ENCODE measurements at places on chromosomes 4 and X.

DNA sequence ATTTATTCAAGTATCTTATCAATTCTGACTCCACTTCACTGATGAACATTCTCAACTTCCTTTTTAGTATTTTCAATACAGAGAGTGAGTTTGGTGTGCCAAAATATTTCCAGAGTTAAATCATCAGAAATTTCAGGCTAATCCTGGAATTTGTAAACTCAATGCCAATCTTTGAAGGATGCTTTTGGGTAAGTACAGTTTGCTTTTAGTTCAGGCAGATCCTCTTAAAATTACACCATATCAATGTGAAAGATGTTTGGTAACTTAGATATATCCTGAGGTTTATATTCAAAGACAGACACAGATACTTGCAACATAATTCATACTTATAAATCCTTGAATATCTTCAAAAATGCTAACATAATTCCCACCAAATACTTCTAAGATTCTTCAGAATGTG lies 76.0 kb upstream of the FAM47B start:
- DNase-seq, result no peak

GRCh38 chr4:1777822-1778641 lies 15.1 kb upstream of the FGFR3 start:
- DNase-seq, result no peak

DNA sequence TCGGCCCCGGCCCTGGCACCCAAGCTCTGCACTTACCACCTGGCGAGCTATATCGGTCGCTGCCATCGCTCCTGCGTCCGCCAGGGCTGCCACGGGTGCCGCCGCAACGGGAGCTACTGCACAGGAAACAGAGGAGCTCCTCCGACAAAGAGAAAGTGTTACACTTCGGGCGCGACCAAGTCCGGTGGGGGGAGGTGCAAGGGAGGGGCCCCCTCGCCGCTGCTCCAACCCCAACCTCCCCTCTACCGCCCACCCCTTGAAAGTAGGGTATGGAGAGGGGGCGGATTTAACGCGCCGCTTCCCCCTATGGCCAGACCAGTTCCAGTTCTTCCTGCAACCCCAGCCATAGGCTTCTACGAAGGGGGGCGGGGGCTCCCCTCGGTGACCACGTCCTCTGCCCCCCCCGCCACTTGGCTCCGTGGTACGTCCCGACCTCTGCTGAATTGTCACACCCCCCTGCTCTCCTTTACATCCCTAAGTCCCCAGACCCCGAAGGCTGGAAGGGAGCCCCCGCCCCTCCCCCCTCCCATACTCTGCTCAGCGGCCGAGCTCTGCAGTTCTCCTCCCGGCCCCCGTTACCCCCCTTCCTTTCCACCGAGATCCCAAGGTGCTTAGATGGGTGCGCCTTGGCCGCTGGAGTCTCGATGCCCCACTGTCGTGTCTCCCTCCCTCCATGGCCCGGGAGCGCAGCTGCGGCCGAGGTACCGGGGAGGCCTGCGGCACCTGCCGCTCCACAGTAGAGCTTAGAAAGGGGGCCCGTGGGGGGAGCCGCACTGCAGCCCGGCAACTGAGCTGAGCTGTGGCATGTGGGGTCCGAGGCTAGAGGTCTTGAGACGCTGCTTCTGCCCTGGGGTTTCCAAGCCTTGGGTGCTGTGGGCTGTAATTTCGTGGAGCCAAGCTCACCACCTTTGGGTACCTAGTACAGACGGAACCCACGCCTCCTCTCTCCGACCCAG lies at the start of gene SEPTIN6:
Gene SEPTIN6, minus strand, starts transcription at position 129 of the 956 bp plus-strand sequence. Its CDS starts 63 bp downstream, at position 66.
- peak; percentile 70 for DNase-seq

DNA sequence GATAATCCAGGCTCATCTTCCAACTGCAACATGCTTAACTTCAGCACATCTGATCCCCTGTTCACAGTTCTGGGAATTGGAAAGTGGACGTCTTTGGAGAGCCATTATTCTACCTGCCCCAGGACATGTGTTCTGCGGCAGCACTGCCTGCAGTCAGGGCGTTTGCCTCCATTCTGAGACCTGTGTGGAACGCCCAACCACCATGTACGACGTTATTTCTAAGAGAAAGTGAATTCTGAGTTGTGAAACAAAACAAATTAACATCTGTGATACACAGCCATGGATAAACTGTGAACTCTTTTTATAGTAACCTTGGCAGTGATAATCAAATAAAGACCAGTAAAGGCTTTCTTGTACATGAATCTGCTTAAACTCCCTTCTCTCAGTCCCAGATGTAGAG lies 195.8 kb downstream of the AASDH start:
- no peak for DNase-seq

DNA sequence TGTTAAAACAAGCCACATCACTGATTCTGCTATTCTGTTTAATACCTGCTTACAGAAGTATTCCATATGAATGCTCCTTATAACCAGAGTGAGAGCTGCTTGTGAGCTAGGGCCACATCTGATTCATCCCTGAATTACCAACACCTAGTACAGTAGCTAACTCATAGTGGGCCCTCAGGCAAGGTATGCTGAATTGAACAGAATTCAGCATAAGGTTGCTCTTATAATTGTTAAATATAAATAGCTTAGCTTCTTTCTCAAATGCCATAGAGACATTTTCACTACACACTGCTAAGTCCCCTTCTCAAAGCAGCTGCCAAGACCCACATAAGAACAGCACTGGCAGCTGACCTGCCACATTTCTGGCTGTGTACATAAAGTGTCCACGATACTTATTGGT lies 27.0 kb upstream of the MCF2 start:
- DNase-seq, result no peak

GRCh38 chr4:2331519-2332200 lies 69.8 kb upstream of the MXD4 start:
- no peak for DNase-seq

- DNase-seq, result no peak
Measured at GRCh38 chr4:181959121-181959520, 284.1 kb upstream of the TENM3 start.

DNA sequence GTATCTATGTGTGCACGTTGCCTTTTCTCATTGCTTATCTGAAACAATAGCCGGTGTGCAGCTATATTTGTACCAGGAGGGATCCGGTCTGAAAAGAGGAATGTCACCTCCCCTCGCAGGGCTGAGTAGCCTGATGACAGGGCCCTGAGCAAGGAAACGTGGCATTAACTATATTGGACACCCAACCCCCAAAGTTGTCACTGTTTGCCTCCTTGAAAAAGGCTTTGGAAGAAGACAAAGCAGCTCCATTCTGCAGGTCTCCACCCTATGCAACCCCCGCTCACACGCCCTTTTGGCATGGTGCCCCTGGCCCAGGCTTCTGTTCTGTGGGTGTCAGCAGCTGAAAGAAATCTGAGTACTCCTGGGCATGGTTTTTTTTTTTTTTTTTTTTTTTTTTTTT lies 8.2 kb downstream of the PRRG3 start:
- DNase-seq, result no peak

DNA sequence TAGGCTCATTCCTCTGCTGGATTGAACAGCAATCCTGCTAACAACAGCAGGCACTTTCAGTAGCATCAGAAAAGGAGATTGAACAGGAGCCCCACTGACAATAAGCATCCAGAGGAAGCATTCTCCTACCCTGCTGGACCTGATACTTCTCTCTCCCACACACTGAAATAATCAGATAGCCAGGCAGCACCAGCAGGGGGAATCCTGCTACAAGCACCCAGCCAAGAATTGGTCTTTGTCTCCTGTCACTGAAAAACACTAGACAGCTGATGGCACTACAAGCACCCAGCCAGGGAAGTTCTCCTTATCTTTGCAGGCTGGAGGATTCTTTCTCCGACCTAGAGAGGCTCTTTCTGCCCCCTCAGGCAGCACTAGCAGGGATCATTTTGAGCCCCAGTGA lies 444.3 kb upstream of the GRIA3 start:
- DNase-seq, result no peak

GRCh38 chrX:44105228-44105913 lies 132.2 kb upstream of the NDP start:
- DNase-seq, result no peak

- no peak for DNase-seq
Measured at GRCh38 chr4:86977621-86978184, 42.9 kb downstream of the AFF1 start.

DNA sequence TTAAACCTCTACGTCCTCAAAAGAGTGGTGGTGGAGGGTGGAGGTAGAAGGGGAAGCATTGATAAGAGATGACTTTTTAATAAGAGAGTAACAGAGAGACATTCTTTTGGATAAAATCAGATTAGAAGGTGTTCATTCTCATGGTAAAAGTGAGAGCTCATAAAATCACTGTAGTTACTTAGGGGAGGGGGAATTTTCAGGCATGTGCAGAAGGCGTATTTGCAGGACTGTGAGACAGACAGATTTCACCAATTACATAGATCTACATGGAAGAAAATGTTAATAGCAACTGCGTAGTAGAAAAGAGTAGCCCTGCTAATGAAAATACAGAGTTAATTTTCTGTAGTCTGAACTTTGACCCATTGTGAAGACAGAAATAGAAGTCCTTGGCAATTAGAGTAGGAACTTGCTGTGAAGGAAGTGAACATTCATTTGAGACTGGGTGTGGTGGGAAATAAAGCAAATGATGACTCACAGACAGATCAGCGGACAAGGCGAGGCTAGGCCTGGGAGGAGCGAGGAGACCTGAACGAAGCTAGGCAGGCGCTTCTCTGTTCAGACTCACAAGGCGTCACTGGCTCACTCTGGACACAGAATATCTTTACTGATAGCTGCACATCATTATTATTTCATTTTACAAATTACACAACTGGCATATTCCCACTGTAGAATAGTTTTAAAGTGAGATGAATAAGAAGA lies 57.2 kb upstream of the FAM9C start:
- no peak for DNase-seq

GRCh38 chrX:12405306-12405705 lies 267.0 kb downstream of the FRMPD4 start:
- DNase-seq, result no peak

- no peak for DNase-seq
Measured at GRCh38 chr4:42768125-42768748, 111.3 kb upstream of the ATP8A1 start.

DNA sequence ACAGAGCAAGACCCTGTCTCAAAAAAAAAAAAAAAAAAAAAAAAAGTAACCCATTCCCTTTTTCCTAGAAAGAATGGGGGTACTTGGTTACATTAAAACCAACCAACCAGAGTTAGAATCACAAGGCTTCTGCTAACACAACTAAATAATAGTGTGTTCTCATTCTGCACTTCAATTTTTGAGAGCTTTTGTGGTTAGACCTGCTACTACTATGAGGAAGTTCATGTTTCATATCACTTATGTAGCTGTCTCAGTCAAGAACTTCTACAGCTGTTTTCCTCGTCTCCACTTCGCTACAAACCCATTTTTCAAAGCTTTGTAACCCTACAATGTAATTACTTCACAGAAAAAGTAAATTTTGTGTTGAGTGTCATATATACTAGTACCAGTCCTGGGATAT lies 58.3 kb downstream of the PDHA2 start:
- no peak for DNase-seq

GRCh38 chr4:136650541-136651277 lies 881.6 kb downstream of the PCDH18 start:
- DNase-seq, result no peak

- no peak for DNase-seq
Measured at GRCh38 chr4:94722748-94723147, 35.0 kb upstream of the BMPR1B start.

DNA sequence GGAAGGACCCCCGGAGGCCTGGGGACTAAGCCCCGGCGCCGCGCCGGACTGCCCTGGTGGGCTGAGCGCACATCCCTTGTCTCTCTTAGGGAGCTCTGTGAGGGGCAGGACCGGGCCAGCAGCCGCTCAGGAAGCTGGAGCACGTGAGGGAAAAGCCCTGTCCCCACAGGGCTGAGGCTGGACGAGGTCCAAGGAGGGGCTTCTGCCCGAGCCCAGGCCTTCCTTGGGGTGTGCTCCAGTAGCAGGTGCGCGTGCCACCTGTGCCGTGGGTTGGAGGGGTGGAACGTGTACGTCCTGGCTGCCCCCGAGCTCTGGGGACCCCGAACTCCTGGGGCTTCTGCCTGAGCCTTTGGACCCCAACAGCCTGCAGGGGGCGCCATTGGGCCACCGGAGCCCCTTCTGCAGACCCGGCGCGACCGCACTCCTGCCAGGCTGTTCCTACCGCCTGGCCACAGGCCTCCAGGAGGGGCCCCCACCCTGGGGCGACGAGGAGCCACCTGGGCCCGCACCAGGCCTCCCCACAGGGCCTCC lies 27.2 kb downstream of the TACC3 start:
- peak; percentile 37 for DNase-seq

GRCh38 chrX:85836868-85837267 lies 210.5 kb downstream of the CHM start:
- no peak for DNase-seq

DNA sequence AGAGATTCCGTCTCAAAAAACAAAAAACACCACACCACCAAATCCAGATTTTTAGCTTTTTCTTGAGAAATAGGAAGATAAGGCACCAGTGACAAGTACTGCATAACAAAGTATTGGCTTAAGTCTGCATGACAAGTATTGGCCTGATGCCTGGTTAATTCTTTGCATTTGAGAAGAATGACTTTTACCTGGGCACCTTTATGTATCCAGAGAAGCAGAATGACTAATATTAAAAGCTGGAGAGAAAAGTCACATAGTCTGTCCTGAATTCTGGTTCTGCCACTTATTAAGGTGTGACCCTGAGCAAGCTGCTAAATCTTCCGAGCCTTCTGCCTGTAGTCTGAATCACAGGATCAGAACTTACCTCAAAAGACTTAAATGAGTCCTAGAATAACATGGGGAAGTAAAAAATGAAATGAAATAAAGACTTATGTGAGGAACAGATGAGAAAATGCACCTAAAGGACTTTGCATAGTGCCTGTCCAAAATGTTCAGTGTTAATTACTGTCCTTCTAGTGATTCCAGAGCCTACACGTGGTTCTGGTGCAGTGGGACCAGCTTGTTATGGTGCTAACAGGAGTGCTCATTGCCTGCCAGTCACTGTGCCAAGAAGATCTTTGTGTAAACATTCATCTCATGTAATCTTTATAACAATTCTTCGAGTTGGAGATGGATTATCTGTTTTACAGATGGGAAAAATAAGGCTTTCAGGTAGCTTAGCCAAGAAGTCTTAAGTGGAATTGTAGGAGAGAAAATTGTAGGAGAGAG lies 31.6 kb downstream of the UGDH start:
- DNase-seq, result no peak

GRCh38 chr4:187789078-187789477 lies 206.5 kb upstream of the ZFP42 start:
- no peak for DNase-seq

GRCh38 chrX:66328950-66329596 lies 165.0 kb downstream of the HEPH start:
- no peak for DNase-seq

DNA sequence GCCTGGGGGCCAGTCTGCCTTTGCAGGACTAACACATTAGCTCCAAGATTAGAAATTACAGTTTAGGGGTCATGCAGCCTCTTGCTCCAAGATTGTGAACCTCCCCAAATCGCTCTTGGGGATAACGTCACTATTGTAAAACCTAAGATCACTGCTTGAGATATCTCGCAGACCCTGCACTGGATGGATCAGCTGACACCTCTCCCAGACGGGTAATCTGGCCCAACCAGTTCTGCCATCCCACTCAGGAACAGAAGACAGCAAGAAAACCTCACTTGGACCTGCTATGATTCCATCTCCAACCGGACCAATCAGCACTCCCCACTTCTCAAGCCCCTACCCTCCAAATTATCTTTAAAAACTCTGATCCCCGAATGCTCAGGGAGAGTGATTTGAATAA lies 431.2 kb downstream of the GPM6A start:
- no peak for DNase-seq

- no peak for DNase-seq
Measured at GRCh38 chrX:22536746-22537304, 264.1 kb downstream of the CBLL2 start.

- DNase-seq, result no peak
Measured at GRCh38 chr4:128688846-128689437, 120.6 kb upstream of the JADE1 start.

- no peak for DNase-seq
Measured at GRCh38 chrX:50771382-50771781, 42.6 kb downstream of the SHROOM4 start.

Data from stimulated activated CD8-positive, alpha-beta memory T cell treated with anti-CD3 and anti-CD28 coated beads, Interleukin-15, amount 100 ng/mL, for 4 hours (primary cell).